ENCODE measurements at places on chromosomes 11 and 22. TPM values are rescaled to one million over a fixed set of nuclear protein-coding genes. Genes with fewer than 3 reads are reported as not detected.

DNA sequence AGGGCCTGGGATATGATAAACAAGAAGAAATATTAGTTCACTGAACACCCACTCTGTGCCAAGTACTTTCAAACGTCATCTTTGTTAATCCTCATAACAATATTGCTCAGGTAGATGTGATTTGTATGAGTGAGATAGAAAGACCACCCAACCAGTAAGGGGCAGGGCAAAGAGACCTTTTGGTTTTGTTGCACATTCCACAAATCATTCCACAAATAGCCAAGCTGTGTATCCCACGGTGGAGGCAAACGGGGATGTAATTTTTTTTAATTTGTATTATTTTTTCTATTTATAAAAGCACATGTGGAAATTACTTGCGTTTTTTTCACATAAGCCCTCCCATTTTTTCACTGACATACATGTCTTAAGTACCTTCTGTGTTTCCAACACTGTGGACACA lies 29.0 kb downstream of the LAYN start:
- no peak for DNase-seq

GRCh38 chr11:24400059-24400665 lies 96.7 kb upstream of the LUZP2 start:
- DNase-seq: no peak

DNA sequence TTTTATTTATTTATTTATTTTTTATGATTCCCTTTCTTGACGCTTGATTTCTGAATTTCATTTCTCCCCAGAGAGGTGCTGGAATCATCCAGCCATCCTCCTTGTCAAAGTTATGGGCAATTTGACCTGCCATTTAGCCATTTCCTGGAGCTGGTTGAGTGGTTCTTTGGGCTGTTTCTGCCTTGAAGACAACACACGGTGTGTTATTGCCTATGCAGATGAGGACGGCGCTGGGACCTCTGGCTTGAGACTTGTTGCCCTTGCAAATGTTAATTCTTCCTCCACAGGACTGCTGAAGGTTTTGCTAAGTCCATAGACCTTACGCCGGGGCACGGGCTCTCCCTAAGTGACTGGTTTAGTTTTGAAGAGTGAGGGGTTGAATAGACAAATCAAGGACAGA lies 147.9 kb upstream of the PLET1 start:
- no peak for DNase-seq

- no peak for DNase-seq
Observed at GRCh38 chr11:80473562-80473961, 1032.7 kb upstream of the TENM4 start.

The P4HA3 gene
- total RNA-seq: 2.5 TPM

The CRACR2B gene
- total RNA-seq: 9.0 TPM

DNA sequence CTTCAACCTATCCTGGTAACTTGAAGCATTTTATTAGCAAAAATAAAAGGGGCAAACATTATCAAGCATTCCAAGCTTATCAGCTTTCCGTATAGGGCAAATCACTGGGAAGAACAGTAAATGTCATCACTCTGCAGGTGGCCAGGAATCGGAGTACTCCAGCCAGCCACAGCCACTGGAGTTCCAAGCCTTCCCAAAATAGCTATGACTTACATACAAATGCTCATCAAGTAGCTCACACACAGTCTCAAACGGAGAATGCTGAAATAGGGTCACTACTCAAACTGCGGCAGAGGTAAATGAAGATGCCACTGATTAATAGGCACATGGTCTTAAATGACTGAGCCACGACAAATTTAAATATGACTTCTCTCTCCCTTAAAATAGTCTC lies 2.1 kb downstream of the USP28 start:
- DNase-seq: peak; percentile 5

The PIWIL4 gene
- 1.2 TPM for total RNA-seq

The KDM4E gene
- not detected for total RNA-seq

The PES1 gene
- total RNA-seq: 162 TPM

The CASP5 gene
- total RNA-seq: not detected

The PTGDR2 gene
- total RNA-seq: 0.06 TPM

- DNase-seq: no peak
Observed at GRCh38 chr11:3132271-3132781, 32.8 kb downstream of the OSBPL5 start.
